ENCODE measurements at places on chromosomes 11 and 22. TPM values are rescaled to one million over a fixed set of nuclear protein-coding genes. Genes with fewer than 3 reads are reported as not detected.

OR8D1 gene
- total RNA-seq = under 0.01 TPM

BSCL2 gene
- 19.8 TPM for total RNA-seq

OR4C12 gene
- not detected for total RNA-seq

OR56A1 gene
- total RNA-seq = under 0.01 TPM

ETS1 gene
- 37.1 TPM for total RNA-seq

SLC22A12 gene
- not detected for total RNA-seq

ISX gene
- not detected for total RNA-seq
